ENCODE measurements at places on chromosomes 12 and 14.

- no peak for DNase-seq
These were observed 961.8 kb downstream of the FLRT2 start for GRCh38 chr14:86491743-86492142.

DNA sequence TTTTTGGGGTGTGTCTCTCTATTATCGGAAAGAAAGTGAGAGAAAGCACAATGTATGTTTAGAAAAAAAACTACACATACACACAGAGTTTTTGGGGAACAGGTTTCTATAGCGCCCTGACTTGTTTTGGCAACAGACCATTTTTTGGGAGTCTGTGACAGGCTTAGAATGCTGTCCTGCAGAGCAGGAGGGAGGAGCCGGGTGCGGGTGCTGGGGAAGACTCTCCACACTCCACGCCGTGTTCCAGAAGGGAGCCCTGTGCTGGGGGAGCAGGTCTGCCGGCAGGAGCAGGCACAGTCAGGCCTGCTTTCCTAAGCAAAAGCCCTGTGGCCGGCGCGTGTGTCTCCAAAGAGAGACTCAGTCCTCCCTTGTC, 26.5 kb downstream of the CD9 start:
- DNase-seq = no peak

- DNase-seq = no peak
These were observed 3.6 kb upstream of the TGM1 start for GRCh38 chr14:24266344-24267244.

GRCh38 chr14:54738009-54738408, 164.6 kb downstream of the GCH1 start:
- DNase-seq = no peak

- no peak for DNase-seq
These were observed 63.7 kb upstream of the DNM1L start for GRCh38 chr12:32615441-32615840.

GRCh38 chr14:38385343-38385742, 129.4 kb upstream of the CLEC14A start:
- DNase-seq = no peak

DNA sequence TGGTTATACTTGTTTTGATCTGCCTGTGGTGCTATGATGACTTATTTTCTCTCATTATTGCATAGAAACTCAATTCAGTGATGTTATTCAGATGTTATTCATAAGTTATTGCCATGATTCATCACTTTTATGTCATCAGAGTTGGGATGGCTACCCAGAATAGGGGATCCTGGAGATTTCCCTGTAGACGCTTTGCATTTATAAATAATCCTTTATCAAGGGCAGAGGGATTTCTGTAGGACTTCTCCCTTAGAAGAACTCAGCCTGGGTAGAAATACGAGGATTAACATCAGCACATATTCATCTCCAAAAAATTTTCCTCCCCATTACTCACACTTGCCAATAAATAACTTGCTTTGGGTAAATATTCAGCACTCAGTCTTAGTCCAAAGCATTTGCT, 4.9 kb downstream of the GPRC5A start:
- DNase-seq = peak; percentile 88

- DNase-seq = no peak
These were observed 435.8 kb downstream of the NRXN3 start for GRCh38 chr14:78605897-78606500.

DNA sequence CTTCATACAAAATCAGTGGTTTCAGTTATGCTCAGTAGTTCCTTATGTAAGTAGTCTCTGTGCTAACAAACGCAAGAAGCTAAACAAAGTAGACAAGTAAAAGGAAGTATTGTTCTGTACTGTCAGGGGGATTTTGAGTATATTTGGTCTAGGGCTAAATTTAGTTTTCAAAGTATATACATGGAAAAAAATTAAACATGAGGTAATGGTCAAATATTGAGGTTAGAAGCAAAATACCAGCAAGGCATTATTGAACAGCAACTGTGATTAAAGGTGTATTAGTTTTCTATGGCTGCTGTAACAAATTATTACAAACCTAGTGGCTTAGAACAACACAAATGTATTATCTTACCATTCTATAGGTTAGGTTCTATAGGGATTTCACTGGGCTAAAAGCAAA, 18.8 kb downstream of the GNG2 start:
- DNase-seq = no peak

- DNase-seq = peak; percentile 59
These were observed 42.1 kb downstream of the STXBP6 start for GRCh38 chr14:25007832-25008231.

GRCh38 chr12:101002696-101003419, 207.2 kb downstream of the SLC5A8 start:
- DNase-seq = no peak

GRCh38 chr14:100979780-100980179, 76.3 kb upstream of the RTL1 start:
- no peak for DNase-seq

DNA sequence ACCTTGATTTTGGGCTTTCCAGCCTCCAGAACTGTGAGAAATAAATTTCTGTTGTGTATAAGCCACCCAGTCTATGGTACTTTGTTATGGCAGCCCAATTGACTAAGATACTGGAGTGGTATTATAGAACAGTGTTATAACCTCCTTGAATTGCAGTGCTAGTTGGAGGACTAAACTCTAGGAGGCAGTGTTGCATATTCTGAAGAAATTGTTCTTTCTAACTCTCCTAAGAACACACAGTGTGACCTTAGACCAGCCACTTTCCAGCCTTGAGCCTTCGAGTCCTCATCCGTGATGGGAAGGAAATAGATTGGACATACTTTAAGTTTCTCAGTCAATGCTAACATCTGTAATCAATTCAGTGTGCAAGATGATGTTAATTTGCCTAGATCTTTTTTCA, 22.4 kb upstream of the LRRC10 start:
- no peak for DNase-seq

DNA sequence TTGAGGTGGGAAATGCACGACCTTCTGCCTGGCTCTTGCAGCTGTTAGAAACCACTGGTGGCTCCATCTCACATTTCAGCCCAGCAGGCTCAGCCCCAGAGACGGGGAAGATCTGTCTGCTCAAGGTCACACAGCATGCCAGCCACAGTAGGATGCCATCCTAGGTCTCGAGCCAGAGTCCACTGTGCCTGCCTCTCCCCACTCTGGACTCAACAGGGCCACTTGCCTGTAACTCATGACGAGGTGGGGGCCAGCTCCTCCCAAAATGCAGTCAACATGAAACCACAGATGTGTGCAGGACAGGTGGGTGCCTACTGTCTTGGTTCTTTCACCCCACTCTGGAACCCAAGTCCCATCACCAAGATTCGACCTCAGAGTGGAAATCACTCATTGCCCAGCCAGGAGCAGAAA, 23.2 kb downstream of the BCL11B start:
- no peak for DNase-seq

- DNase-seq = no peak
These were observed 83.5 kb downstream of the C12orf75 start for GRCh38 chr12:105413911-105414487.

- DNase-seq = no peak
These were observed 35.2 kb downstream of the PPM1H start for GRCh38 chr12:62899568-62900390.

GRCh38 chr12:57845478-57846284, 848 bp downstream of the CTDSP2 start:
- DNase-seq = peak; percentile 29

Measured in HS-27A (cell line).